Left renal cortex interstitium (tissue), 4 donors: ENCODE measurements at places on chromosomes 2 and 18. TPM values are rescaled to one million over a fixed set of nuclear protein-coding genes. Genes with fewer than 3 reads are reported as not detected.

Gene ZBTB7C
- 18.4 TPM for polyA plus RNA-seq

Gene DNAJC5G
- polyA plus RNA-seq: 0.56 TPM

Gene GALR1
- polyA plus RNA-seq: 0.03 TPM

Gene ZNF142
- polyA plus RNA-seq: 25.7 TPM

Gene SCN2A
- 1.6 TPM for polyA plus RNA-seq

GRCh38 chr2:46831869-46832265, 83.7 kb downstream of the MCFD2 start:
- DNase-seq: no peak

DNA sequence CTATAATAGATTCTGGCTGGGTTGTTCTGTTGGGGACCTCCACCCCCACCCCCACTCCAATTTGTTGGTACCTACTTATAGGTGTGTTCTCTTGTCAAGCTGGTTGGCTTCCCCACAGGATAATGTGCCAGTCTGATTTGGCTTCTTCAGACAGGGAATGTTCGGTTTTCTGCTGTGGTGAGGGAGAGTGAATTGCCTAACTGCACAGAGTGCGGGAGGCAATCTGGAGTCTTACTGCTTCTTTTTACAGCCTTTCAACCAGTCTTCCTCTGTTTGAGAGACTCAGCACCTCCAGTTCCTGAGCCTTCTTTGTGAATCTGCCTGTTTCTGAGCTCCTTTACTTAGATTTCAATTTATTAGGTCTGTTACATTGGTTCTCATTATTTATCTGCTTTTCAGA, 27.4 kb upstream of the SNORC start:
- no peak for DNase-seq

- no peak for DNase-seq
Measured at GRCh38 chr2:166104084-166104483, 23.7 kb downstream of the SCN1A start.

- DNase-seq: no peak
Measured at GRCh38 chr2:241146286-241146685, 3.0 kb downstream of the PASK start.

- no peak for DNase-seq
Measured at GRCh38 chr2:224286923-224287322, 115.0 kb downstream of the FAM124B start.

DNA sequence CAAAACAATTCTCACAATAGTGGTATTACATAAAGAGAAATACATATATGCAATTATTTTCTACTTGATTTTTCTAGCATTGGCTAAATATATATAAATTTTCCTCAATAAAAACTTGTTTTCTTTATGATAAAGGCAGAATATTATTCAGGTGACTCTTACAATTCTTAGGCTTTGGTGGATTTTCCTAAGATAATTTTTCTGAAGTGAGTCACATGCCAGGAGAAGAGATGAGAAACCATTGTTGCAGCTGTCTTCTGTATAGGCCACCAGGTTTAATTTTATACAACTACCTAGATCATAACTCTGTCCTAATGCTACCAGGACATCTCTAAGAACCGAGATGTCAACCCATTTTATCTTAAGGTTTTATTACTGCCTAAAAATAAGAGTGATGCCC, 552.4 kb upstream of the CDH2 start:
- DNase-seq: no peak
